ENCODE measurements at places on chromosomes 1 and 21.
A peak's percentile ranks its signal among the peaks of the same experiment; 100 is the strongest.

GRCh38 chr1:160085686-160086455 lies 4.5 kb downstream of the KCNJ9 start:
- DNase-seq, result peak; percentile 32

- no peak for DNase-seq
Measured at GRCh38 chr1:59186656-59187055, 110.2 kb upstream of the FGGY start.

GRCh38 chr1:168320800-168321450 lies 40.2 kb downstream of the TBX19 start:
- no peak for DNase-seq

DNA sequence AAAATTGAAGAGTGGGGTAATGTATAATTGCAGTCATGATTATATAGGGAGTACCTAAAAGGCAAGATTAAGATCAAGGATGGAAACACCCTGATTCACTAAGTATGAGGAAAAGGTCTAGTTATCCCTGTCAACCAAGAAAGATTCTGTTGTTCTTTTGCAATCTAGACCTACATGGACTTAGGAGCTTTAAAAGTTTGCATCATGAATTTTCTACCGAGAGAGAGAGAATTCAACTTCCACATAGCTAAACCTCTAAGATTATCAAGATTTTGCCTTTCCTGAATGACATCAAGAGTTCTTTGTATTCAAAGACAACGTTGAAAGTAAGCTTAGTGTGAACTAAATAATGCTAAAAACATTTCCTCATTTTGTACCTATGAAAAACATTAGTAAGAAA lies 78.8 kb upstream of the RBM34 start:
- DNase-seq, result no peak

DNA sequence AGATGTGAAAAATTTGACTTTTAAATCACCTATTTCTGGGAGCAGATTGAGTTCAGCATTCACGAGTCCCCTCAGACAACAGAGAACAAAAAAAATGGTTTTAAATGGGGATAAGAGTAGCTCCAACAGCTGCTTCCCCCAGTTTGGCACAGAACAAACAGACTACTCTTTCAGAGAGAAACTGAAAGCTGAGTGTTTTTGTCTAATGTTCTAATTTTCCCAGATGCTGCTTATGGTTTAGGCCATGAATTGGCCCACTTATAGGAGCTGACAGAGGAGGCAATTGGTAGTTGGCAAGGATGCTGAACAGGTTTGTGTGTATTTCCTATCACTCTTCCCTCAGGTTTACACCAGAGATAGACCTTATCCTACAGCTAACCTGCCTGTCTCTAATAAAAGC lies 1637.4 kb upstream of the PRMT6 start:
- DNase-seq, result no peak

DNA sequence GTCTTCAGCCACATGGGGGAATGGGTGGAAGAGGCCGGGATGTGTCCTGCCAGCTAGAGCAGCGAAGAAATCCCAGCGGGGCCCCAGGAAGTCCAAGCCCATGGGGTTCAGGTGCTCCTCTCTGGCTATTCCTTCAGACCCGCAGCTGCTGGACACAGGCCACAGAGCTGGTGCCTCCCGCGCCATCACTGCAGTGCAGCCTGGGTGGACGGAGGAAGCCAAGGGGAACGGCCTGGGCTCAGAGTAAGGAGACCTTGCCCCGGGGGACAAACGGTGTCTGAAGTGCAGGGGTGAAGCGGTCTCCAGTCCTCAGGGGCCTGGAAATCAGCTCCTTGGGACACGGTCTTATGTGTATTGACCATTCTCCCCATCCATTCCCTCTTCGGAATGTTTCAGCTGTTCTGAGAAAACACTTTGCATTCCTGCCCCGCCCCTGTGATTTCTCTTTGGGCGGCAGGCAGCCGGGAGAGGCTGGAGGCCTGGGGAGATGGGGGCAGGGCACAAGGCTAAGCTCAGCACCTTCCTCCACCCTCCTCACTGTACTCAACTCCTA lies 18.4 kb downstream of the MTHFR start:
- no peak for DNase-seq

DNA sequence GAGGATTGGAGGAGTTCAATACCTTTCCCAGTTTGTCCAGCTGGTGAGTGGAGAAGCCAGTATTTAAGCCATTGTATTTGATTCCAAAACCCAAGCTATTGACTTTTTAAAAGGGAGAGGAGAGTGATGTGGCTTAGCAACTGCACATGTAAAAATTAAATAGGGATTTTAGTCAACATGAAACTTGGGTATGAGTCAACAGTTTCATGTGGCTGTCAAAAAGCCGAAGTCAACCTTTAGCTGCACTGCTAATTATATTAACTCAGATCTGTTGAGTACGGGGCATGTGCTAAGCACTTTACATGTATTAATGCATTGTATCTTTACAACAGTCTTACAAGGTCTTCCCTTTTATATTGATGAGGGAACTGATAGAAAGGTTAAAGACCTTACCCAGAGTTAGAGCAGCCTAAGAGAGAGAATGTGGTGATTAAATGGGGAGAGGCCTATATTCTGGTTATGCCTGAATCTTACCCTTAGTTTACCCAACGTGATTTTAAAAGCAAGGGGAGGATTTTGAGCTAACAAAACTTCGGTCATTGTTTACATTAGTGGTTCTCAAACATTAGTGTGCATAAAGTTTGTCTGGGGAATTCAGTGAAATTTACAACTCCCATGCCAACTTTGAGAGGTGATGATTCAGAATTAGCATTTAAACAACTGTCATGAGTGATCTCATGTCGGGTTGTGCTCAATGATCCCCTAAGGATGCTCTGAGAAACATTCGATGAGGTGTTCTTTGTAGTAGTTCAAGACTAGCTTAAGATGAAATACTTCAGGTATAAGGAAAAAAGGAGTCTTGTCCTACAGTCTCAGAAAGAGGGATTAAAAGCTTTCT lies 6.9 kb upstream of the SLC35F3 start:
- DNase-seq, result no peak

- no peak for DNase-seq
Measured at GRCh38 chr1:24373710-24374109, 39.9 kb downstream of the STPG1 start.

DNA sequence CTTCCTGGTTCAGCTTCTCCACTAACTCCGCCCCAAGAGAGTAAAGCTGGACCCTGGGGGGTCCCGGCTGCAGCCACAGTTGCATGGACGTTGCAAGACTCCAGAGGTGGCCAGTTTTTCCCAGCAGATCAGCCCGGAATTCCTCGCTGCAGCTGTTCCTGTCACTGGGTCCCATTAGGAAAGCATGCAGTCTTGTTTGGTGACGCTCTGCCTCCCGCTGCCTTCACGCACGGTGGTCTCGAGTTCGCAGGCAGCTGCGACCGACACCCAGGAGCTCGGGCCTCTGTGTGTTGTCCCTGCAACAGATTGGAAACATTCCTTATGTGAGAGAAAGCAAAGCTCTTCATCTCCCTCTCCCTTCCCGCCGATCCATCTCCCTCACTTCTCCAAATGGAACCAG lies 162.8 kb downstream of the PRDM16 start:
- no peak for DNase-seq
